Vagina (tissue), 2 donors: ENCODE measurements at places on chromosomes 5 and 9. TPM values are rescaled to one million over a fixed set of nuclear protein-coding genes. Genes with fewer than 3 reads are reported as not detected.
A peak's percentile ranks its signal among the peaks of the same experiment; 100 is the strongest.

Gene SMU1
- 15.5 TPM for total RNA-seq

DNA sequence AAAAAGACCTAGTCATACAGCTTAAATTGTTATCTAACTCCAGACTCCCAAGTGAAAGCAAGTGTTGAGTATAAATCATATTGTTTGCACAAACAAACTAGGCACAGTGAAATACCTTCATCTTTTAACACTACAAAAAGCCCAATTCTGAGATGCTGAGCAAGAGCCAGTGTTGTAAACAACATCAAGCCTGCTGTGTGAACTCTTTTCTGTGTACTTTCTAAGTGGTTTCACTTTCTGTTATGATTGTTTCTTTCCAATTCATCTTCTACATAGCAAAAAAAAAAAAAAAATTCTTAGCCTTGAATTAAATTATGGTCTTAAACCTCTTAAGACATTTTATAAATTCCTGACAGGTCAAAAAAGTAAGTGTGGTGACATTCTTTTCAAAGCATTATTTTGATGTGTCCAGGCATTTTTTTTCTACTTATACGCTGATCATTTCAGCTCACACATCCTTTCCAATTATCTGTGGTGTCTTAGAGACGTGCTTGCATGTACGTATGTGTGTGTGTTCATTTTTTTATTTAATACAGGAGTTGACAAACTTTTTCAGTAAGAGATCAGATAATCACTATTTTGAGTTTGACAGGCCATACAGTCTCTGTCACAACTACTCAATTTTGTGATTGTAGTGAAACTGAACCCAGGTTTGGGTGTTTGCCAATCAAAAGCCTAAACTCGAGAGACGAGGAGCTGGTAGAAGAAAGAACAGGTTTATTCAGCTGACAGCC is 556.1 kb downstream of the CDH9 start:
- no peaks in the 10 kb centered on the region for H3K36me3 ChIP-seq
- H3K4me1 ChIP-seq = no peaks in the 10 kb centered on the region
- no peak for DNase-seq

Gene PCDHB3
- total RNA-seq = 2.0 TPM

Gene FXN
- 11.8 TPM for total RNA-seq

DNA sequence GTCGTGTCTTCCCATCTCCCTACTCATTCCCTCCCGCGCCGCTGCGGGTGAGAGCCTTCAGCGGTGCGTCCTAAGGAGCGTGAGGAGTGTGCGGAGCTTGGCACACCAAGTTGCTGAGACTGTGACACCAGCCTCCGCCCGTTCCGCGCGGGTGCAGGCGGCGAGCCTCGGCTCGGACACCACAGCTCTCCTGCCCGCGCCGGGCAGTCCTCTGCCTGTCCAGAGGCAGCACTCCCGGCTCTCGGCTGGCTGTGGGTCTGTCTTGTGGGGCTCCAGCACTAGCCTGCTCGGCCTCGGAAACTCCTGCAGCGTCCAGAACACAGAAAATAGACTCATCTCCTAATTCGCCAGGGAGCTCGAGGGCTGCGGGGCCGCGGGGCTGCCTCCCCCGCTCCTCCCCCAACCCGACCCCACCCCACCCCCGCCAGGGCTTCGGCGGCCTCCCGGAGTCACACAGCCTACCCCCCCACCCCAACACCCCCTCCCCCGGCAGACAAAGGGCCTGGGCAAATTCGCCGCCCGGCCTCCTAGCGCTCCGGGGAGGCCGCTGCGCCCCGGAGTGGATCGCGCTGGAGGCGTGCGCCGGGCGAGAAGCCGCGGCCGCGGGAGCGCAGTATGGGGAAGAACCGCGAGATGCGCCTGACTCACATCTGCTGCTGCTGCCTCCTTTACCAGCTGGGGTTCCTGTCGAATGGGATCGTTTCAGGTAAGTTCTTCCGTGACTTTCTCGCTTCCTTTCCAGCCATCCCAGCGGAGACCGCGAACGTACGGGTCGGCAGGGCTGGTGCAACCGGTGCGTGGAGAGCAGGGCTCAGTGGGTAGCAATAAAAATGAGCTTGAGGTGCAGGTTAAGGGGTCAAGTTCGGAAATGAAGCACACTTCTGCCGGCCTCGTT is at the start of gene ADAMTS19:
TSS of gene ADAMTS19 (plus strand) at position 522 of the 895 bp plus-strand sequence. CDS start at position 616, 94 bp downstream.
- DNase-seq = no peak
- peak within 1 kb of the TSS; percentile 79 for H3K27ac ChIP-seq
- H3K27me3 ChIP-seq = no peaks in the 10 kb centered on the region
- H3K4me3 ChIP-seq = peak within 1 kb of the TSS; percentile 51

Gene QRFP
- not detected for total RNA-seq

Gene FRRS1L
- total RNA-seq = 2.2 TPM

- H3K27me3 ChIP-seq = no peaks in the 10 kb centered on the region
- no peak overlapping the region for H3K27ac ChIP-seq
- no peak overlapping the region for H3K4me3 ChIP-seq
- H3K36me3 ChIP-seq = no peaks in the 10 kb centered on the region
- H3K4me1 ChIP-seq = peaks cover 26% of the 10 kb centered on the region
These were observed 42.9 kb upstream of the HAND1 start for GRCh38 chr5:154520861-154521453.

GRCh38 chr5:155969537-155969936 is 357.4 kb upstream of the SGCD start:
- no peak overlapping the region for H3K27ac ChIP-seq
- H3K27me3 ChIP-seq = no peaks in the 10 kb centered on the region
- no peaks in the 10 kb centered on the region for H3K4me1 ChIP-seq
- no peak for DNase-seq

Gene HSPB3
- total RNA-seq = not detected

GRCh38 chr9:34310215-34310614 is 18.9 kb downstream of the KIF24 start:
- no peaks in the 10 kb centered on the region for H3K36me3 ChIP-seq
- no peaks in the 10 kb centered on the region for H3K4me1 ChIP-seq
- no peak overlapping the region for H3K27ac ChIP-seq
- H3K27me3 ChIP-seq = no peaks in the 10 kb centered on the region

DNA sequence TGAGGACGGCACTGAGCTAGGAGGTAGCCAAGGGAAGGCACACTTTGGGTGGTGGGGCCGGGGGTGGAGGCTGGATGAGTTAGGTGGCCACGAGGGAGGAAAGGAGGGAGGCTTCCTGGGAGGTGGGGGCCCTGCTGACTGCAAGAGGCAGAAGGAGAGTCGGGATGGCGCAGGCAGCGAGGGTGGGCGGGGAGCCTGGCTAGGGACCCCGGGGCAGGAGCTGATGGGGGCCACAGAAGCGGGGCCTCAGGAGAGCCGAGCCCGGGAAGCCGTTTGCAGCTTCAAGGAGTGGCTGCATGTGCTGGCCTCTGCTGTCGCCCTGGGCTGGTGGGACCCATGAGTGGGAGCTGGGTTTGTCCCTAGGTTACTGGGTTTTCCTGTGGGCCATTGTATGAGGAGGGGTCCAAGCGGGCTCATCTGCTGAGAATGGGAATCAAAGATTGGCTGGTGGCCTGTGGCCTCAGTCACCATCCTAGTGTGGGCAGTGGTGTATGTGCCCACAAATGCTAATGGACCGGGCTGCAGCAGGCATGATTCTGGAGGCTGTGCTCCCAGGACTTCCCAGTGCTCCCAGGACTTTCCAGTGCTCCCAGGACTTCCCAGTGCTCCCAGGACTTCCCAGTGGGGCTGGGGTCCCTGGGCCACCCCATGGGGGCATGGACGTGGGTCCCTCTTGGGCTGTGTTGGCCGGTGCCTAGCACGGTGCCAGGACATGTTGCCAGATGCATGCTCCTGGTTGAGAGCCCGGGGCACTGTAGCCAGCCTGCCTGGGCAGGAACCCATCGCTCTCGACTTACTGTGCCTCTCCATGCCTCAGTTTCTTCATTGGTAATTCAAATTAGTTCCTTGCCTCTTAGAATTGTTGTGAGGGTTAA is 40.2 kb downstream of the UNC5A start:
- H3K27me3 ChIP-seq = no peaks in the 10 kb centered on the region
- no peak overlapping the region for H3K4me3 ChIP-seq
- H3K27ac ChIP-seq = no peak overlapping the region
- H3K36me3 ChIP-seq = no peaks in the 10 kb centered on the region
- no peaks in the 10 kb centered on the region for H3K4me1 ChIP-seq

DNA sequence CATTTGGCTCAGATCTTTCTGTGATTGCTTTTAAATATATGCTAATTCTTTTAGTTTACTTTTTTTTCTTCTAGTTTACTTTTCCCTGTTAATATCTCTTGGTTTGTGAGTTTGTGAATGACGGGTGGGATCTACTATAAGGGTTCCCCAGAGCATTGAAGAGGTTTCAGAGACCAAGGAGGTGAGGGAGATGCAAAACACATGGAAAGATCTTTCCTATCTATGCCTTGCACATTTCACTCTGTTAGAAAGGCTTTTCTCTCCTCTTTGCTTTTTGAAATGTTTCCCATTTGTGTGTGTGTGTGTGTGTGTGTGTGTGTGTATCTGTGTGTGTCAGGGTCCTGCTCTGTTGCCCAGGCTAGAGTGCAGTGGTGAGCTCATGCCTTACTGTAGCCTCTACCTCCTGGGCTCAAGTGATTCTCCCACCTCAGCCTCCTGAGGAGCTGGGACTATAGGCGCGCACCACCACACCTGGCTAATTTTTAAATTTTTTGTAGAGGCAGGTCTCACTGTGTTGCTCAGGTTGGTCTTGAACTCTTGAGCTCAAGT is 50.7 kb downstream of the CNTLN start:
- no peak overlapping the region for H3K4me3 ChIP-seq
- no peaks in the 10 kb centered on the region for H3K36me3 ChIP-seq
- no peaks in the 10 kb centered on the region for H3K27me3 ChIP-seq
- H3K4me1 ChIP-seq = no peaks in the 10 kb centered on the region
- no peak for DNase-seq
- no peak overlapping the region for H3K27ac ChIP-seq

DNA sequence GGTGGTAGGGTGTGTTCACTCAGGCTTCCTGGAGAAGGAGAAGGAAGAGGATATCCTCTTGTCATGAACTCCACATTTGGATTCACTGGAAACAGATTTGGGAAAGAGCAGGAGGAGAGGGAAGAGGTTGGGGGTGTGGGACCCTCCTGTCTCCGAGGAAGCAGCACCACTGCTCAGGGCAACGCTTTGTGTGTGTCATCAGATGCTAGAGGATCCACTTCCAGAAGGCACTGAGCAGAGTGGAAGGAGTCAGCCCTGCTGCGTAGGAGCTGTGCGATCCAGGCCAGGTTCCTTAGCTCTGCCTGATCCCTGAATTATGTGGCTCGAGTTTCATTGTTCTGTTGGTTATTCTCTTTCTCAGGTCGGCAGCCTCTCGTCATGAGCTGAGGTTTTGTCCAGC is 37.3 kb upstream of the TJP2 start:
- no peak overlapping the region for H3K27ac ChIP-seq
- H3K27me3 ChIP-seq = no peaks in the 10 kb centered on the region
- H3K4me1 ChIP-seq = peaks cover 8% of the 10 kb centered on the region
- H3K4me3 ChIP-seq = no peak overlapping the region
- H3K36me3 ChIP-seq = no peaks in the 10 kb centered on the region

DNA sequence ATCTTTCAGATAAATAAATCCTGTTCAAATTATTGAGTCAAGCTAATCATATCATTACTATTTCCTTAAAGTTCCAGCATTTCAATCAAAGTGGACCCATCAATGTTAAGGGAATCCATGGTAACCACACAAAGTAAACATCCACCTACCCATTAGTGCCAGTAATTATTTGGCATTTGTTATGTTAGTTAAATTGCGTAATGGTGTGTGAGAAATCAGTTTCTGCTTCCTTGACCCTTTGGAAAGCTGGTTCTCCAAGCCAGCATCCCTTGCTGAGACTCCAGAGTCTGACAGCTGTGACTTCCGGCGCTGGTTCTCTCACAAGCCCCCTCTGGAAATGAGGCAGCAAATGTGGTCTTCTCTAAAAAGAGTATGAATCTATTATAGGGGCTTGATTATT is 308.6 kb upstream of the EFNA5 start:
- no peaks in the 10 kb centered on the region for H3K4me1 ChIP-seq
- no peak overlapping the region for H3K27ac ChIP-seq
- H3K4me3 ChIP-seq = no peak overlapping the region
- no peaks in the 10 kb centered on the region for H3K27me3 ChIP-seq

Gene CD72
- 5.6 TPM for total RNA-seq
